ENCODE measurements at places on chromosomes 12 and 14. TPM values are rescaled to one million over a fixed set of nuclear protein-coding genes. Genes with fewer than 3 reads are reported as not detected.
A peak's percentile ranks its signal among the peaks of the same experiment; 100 is the strongest.

- no peak overlapping the region for H3K4me3 ChIP-seq
- DNase-seq, result no peak
- no peaks in the 10 kb centered on the region for H3K4me1 ChIP-seq
- no peaks in the 10 kb centered on the region for H3K36me3 ChIP-seq
- peaks cover 3% of the 10 kb centered on the region for H3K27me3 ChIP-seq
Observed at GRCh38 chr14:81826081-81826480, 292.4 kb upstream of the SEL1L start.

- H3K4me1 ChIP-seq, result no peaks in the 10 kb centered on the region
- H3K27ac ChIP-seq, result peak overlapping the region; percentile 40
- DNase-seq, result no peak
- no peaks in the 10 kb centered on the region for H3K36me3 ChIP-seq
Observed at GRCh38 chr14:75720842-75721498, 59.9 kb downstream of the TTLL5 start.

INHBE gene
- total RNA-seq, result not detected

DNA sequence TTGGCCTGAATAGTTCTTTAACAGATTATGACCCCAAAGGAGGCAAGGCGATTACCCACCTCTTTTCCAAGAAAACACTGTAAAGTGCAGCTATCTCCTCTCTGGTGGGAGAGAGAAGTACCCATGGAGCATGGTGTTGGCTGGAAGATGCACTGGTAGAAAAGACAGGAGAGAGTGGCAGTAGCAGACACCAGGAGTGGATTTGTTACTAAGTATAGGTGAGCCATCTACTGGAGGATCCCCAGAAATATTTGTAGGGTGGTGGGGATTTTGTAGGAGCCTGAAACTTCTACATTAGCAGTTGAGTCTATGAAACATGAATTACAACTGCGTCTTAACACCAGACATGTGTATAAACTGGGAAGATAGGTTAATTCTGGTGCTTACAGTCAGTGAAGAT is 148.0 kb downstream of the SLC38A4 start:
- DNase-seq, result no peak
- H3K4me1 ChIP-seq, result peaks cover 12% of the 10 kb centered on the region
- H3K27me3 ChIP-seq, result no peaks in the 10 kb centered on the region

POMT2 gene
- total RNA-seq, result 8.0 TPM
